Activated CD8-positive, alpha-beta memory T cell treated with anti-CD3 and anti-CD28 coated beads, Interleukin-2, amount 10 ng/mL, durations not matched to agents 7 days and 5 days (primary cell): ENCODE measurements at places on chromosomes 7 and 10.
A peak's percentile ranks its signal among the peaks of the same experiment; 100 is the strongest.

GRCh38 chr10:51363415-51363814, 289.1 kb downstream of the PRKG1 start:
- H3K27ac ChIP-seq: no peak overlapping the region
- DNase-seq: no peak
- no peaks in the 10 kb centered on the region for H3K36me3 ChIP-seq
- no peaks in the 10 kb centered on the region for H3K4me1 ChIP-seq
- H3K4me3 ChIP-seq: no peak overlapping the region
- H3K27me3 ChIP-seq: peaks cover 2% of the 10 kb centered on the region

GRCh38 chr7:14606101-14606500, 296.4 kb downstream of the DGKB start:
- no peak overlapping the region for H3K4me3 ChIP-seq
- H3K36me3 ChIP-seq: no peaks in the 10 kb centered on the region
- H3K4me1 ChIP-seq: no peaks in the 10 kb centered on the region
- H3K27ac ChIP-seq: no peak overlapping the region
- DNase-seq: no peak
- H3K27me3 ChIP-seq: no peaks in the 10 kb centered on the region

DNA sequence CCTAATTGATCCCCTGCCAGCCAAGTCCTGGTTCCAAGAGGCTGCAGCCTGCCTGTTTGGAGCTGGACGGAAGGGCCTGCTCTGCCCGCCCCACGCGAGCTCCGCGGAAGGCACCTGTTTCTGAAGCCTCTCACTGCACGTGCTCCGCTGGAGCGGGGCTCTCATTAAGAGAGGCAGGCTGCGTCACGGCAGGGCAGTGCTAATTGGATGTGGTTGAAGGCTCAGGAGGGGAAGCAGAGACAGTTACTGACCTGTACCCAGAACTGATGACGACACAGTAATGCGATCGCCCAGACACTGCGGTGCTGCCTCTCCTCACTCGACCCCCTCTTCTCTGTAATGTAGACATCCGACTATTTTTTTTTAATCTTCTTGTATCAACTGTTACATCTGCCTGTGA, 411.1 kb upstream of the MGMT start:
- H3K27ac ChIP-seq: no peak overlapping the region
- H3K4me3 ChIP-seq: no peak overlapping the region
- peaks cover 27% of the 10 kb centered on the region for H3K4me1 ChIP-seq
- no peak for DNase-seq

DNA sequence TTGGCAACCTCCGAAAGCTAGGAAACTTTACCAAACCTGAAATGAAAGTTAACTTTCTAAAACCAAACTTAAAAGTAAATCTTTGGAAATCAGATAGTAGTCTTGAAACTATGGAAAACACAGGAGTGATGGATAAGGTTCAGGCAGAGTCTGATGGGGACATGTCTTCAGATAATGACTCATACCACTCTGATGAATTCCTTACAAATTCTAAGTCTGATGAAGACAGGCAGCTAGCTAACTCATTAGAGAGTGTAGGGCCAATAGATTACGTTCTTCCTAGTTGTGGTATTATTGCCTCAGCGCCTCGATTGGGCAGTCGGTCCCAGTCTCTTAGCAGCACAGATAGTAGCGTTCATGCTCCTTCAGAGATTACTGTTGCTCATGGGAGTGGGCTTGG, 45.9 kb downstream of the MCMBP start:
- peaks cover 30% of the 10 kb centered on the region for H3K36me3 ChIP-seq
- no peak for DNase-seq
- H3K4me3 ChIP-seq: no peak overlapping the region
- no peak overlapping the region for H3K27ac ChIP-seq

GRCh38 chr7:100023526-100023925, 8.1 kb downstream of the ZKSCAN1 start:
- peaks cover 32% of the 10 kb centered on the region for H3K36me3 ChIP-seq
- H3K4me1 ChIP-seq: peaks cover 31% of the 10 kb centered on the region
- H3K4me3 ChIP-seq: no peak overlapping the region
- H3K27ac ChIP-seq: no peak overlapping the region

GRCh38 chr10:50624866-50625501, 1.2 kb upstream of the SGMS1 start:
- H3K4me3 ChIP-seq: peak overlapping the region; percentile 95
- H3K27ac ChIP-seq: peak overlapping the region; percentile 92
- H3K4me1 ChIP-seq: peaks cover 45% of the 10 kb centered on the region
- H3K27me3 ChIP-seq: peaks cover 14% of the 10 kb centered on the region
- DNase-seq: peak; percentile 76
- peaks cover 12% of the 10 kb centered on the region for H3K36me3 ChIP-seq

GRCh38 chr7:15891151-15891881, 204.8 kb upstream of the MEOX2 start:
- H3K36me3 ChIP-seq: no peaks in the 10 kb centered on the region
- no peaks in the 10 kb centered on the region for H3K27me3 ChIP-seq
- H3K4me1 ChIP-seq: no peaks in the 10 kb centered on the region
- no peak overlapping the region for H3K4me3 ChIP-seq
- DNase-seq: no peak

DNA sequence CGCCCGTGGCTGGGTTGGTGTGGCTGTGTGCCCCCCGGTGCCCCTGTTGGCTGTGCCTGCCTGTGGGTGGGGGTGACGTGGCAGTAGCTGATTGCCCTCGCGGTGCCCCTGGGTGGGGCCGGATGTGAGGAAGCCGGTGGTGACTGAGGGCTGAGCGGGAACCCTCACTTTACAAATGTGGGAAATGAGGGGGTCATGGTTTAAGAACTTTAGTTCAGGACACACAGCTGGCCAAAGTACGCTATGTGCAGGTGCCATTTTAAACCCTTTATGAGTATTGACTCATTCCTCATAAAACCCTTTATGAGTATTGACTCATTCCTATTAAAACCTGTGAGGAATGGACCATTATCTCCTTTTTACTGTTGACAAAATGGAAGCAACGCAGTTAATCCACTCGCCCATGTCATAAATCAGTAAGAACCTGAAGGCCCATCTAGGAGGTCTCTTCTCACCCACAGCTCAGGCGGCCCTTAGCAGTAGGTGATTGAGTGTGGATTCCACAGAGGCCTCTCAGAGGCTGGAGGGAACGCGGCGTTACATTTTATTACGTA, 290.1 kb upstream of the COBL start:
- H3K27me3 ChIP-seq: no peaks in the 10 kb centered on the region
- H3K4me3 ChIP-seq: no peak overlapping the region
- H3K4me1 ChIP-seq: no peaks in the 10 kb centered on the region
- no peak overlapping the region for H3K27ac ChIP-seq
- H3K36me3 ChIP-seq: no peaks in the 10 kb centered on the region

- no peak overlapping the region for H3K4me3 ChIP-seq
- no peak for DNase-seq
- no peak overlapping the region for H3K27ac ChIP-seq
- no peaks in the 10 kb centered on the region for H3K27me3 ChIP-seq
- H3K36me3 ChIP-seq: no peaks in the 10 kb centered on the region
Measured at GRCh38 chr7:78139335-78139734, 340.8 kb downstream of the PHTF2 start.

GRCh38 chr7:50349963-50350944, 45.7 kb downstream of the IKZF1 start:
- H3K4me1 ChIP-seq: peaks cover 96% of the 10 kb centered on the region
- H3K27ac ChIP-seq: peak overlapping the region; percentile 94
- no peaks in the 10 kb centered on the region for H3K27me3 ChIP-seq
- peaks cover 70% of the 10 kb centered on the region for H3K36me3 ChIP-seq

DNA sequence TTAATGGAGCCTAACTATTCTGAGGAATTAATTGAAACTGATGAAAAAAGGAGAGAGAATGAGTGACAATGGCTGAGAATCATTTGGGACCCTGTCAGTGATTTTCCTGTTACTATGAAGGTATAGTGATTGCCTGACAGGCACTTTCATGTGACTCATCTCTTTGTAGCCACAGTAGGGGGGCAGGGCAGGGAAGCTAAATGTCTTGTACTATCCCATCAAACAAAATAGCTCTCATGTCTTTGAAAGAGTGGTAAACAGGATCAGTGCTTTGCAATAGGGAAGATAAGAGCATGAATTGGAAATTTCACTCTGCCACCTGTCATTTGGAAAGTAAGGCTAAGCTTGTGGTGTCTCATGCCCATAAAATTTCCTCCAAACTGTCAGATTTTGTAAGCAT, 94.5 kb upstream of the GSDME start:
- no peaks in the 10 kb centered on the region for H3K27me3 ChIP-seq
- no peak overlapping the region for H3K27ac ChIP-seq
- no peak overlapping the region for H3K4me3 ChIP-seq
- peaks cover 24% of the 10 kb centered on the region for H3K4me1 ChIP-seq
- peak; percentile 51 for DNase-seq
- peaks cover 57% of the 10 kb centered on the region for H3K36me3 ChIP-seq

- DNase-seq: no peak
- H3K36me3 ChIP-seq: peaks cover 32% of the 10 kb centered on the region
- no peaks in the 10 kb centered on the region for H3K27me3 ChIP-seq
- peaks cover 94% of the 10 kb centered on the region for H3K4me1 ChIP-seq
- peak overlapping the region; percentile 66 for H3K27ac ChIP-seq
Measured at GRCh38 chr10:80500572-80501380, 36.9 kb upstream of the SH2D4B start.

DNA sequence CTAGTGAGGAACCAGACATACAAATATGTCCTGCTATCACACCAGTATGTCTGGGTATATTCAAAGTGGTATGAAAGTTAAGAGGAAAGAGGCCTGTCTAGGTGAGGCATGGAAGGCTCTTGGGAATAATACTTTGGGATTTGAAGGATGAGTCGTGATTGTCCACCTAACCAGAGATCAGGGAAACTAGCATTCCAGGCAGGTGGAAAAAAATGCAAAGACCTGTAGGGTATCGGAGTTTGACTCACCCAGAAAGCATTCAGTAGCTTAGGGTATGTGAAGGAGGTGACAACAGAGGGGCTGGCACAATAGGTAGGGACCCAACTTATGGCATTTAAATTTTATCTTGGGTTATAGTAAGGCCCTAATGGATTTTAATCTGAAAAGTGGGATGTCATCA, 950 bp upstream of the GCC1 start:
- H3K27ac ChIP-seq: peak overlapping the region; percentile 42
- peak overlapping the region; percentile 91 for H3K4me3 ChIP-seq
- H3K27me3 ChIP-seq: no peaks in the 10 kb centered on the region
- DNase-seq: no peak

- H3K27ac ChIP-seq: no peak overlapping the region
- peaks cover 22% of the 10 kb centered on the region for H3K27me3 ChIP-seq
- no peak for DNase-seq
- H3K4me1 ChIP-seq: no peaks in the 10 kb centered on the region
- no peaks in the 10 kb centered on the region for H3K36me3 ChIP-seq
- no peak overlapping the region for H3K4me3 ChIP-seq
Measured at GRCh38 chr7:27262121-27262520, 19.5 kb downstream of the EVX1 start.

DNA sequence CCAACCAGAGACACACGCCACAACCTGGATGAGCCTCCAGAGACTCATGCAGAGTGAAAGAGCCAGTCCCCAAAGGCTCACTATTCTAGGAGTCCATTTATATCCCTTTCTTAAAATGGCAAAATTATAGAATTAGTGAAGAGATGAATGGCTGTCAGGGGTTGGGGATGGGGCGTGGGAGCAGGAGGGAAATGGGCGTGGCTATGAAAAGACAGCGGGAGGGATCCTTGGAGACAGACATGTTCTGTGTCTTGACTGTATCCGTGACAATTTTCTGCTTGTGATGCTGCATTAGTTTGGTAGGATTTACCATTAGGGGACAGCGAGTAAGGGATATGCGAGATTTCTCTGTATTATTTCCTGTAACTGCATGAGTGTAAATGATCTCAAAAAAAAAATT, 33.0 kb downstream of the FAM53B start:
- no peaks in the 10 kb centered on the region for H3K27me3 ChIP-seq
- H3K27ac ChIP-seq: no peak overlapping the region
- H3K4me3 ChIP-seq: no peak overlapping the region
- DNase-seq: no peak

GRCh38 chr7:27802999-27803398, 63.0 kb downstream of the TAX1BP1 start:
- no peak overlapping the region for H3K4me3 ChIP-seq
- no peak for DNase-seq
- H3K27ac ChIP-seq: no peak overlapping the region
- peaks cover 19% of the 10 kb centered on the region for H3K36me3 ChIP-seq
- H3K27me3 ChIP-seq: no peaks in the 10 kb centered on the region
- H3K4me1 ChIP-seq: no peaks in the 10 kb centered on the region

DNA sequence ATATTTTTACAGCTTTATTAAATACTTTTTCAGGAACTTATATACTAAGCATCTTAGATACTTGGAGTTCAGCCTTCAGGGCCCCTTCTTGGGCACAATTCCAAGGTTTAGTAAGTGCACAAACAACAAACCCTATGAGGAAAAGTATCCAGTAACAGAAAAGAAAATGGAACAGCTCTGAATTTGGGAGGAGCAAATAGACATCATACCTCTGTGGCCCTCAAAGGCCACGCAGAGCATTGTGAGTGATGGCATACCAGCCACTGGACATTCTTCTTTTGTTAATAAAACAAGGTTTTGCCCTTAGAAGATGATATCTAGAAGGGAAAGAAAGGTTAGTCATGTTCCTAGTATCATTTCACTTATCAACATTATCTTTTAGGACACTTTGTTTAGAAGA, 46.0 kb downstream of the ST7 start:
- H3K36me3 ChIP-seq: no peaks in the 10 kb centered on the region
- H3K27ac ChIP-seq: no peak overlapping the region
- peaks cover 3% of the 10 kb centered on the region for H3K27me3 ChIP-seq
- no peaks in the 10 kb centered on the region for H3K4me1 ChIP-seq

- H3K27ac ChIP-seq: no peak overlapping the region
- H3K36me3 ChIP-seq: peaks cover 1% of the 10 kb centered on the region
- no peaks in the 10 kb centered on the region for H3K27me3 ChIP-seq
- no peak for DNase-seq
- no peak overlapping the region for H3K4me3 ChIP-seq
Measured at GRCh38 chr7:43956027-43956426, 29.8 kb downstream of the UBE2D4 start.

DNA sequence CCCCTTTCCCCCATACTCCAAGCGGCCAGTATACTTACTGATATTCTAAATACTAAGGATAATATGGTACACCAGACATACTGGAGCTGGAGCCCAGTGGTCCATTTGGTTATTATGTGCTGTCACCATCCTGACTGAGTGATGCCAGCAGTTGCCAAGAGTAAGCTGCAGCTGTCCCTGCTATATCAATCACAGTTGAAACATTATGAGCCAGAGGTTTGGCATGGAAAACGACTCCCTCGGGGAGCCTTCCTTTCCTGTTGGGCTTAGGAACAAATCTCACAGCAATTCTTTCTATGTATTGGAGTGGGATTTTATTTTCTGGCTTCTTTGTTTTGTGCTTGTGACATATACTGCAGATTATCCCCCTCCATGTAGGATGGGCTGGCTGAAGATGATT, 32.6 kb downstream of the STRIP2 start:
- H3K36me3 ChIP-seq: peaks cover 14% of the 10 kb centered on the region
- no peak overlapping the region for H3K27ac ChIP-seq
- no peaks in the 10 kb centered on the region for H3K27me3 ChIP-seq
- peaks cover 14% of the 10 kb centered on the region for H3K4me1 ChIP-seq

DNA sequence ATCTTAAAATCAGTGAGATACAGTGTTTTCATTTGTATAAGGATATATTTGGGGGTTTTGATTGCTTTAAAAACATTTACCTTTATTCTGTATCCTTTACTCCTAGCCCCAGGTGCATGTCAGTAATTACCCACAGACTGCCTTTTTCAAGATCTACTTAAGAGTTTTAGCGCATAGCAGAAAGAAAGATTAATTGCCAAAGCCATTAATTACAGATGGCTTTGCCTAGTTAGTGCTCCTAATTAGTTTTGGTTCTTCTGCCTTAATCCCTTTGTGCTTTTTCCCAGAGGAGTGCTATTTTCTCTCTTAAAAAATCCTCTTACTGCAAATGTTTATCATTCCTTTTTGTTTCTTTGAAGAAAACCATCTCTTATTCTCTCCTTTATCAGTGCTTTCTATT, 122.8 kb downstream of the MAPK8 start:
- DNase-seq: no peak
- H3K27ac ChIP-seq: no peak overlapping the region
- no peak overlapping the region for H3K4me3 ChIP-seq
- no peaks in the 10 kb centered on the region for H3K27me3 ChIP-seq
- H3K4me1 ChIP-seq: no peaks in the 10 kb centered on the region
- H3K36me3 ChIP-seq: peaks cover 11% of the 10 kb centered on the region
